Activated T-cell treated with anti-CD3 and anti-CD28 coated beads for 48 hours (primary cell): ENCODE measurements at places on chromosomes 2 and 18.
A peak's percentile ranks its signal among the peaks of the same experiment; 100 is the strongest.

- no peak for DNase-seq
These were observed 49.5 kb downstream of the ASAP2 start for GRCh38 chr2:9256147-9256546.

- no peak for DNase-seq
These were observed 68.2 kb downstream of the ZSWIM2 start for GRCh38 chr2:186780701-186781316.

- DNase-seq = no peak
These were observed 155.8 kb upstream of the KLF7 start for GRCh38 chr2:207321514-207321913.

- no peak for DNase-seq
These were observed 282.5 kb downstream of the SLC8A1 start for GRCh38 chr2:40169430-40169829.

- DNase-seq = no peak
These were observed 232.0 kb downstream of the LDLRAD4 start for GRCh38 chr18:13450289-13451212.

DNA sequence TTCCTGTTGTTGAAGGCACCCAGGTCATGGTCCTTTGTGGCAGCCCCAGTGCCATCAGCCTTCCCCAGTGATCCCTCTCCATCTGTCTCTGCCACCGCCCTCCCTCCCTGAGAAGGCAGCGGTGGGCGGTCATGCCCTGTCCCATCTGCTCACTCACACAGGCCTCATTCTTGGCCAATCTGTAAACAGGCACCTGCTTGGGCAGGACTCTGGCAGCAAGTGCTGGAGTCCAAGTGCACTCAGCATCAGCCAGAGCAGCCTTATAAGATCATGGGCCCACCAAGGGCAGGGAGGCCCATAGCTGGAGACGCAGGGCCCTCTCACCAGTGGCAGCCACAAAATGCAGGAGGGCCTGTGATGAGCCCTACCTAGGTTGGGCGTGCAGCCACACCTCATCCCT is 140.9 kb downstream of the TWIST2 start:
- no peak for DNase-seq

GRCh38 chr18:44857081-44857480 is 176.4 kb downstream of the SETBP1 start:
- DNase-seq = no peak

GRCh38 chr2:128784626-128785306 is 466.1 kb upstream of the HS6ST1 start:
- DNase-seq = no peak

DNA sequence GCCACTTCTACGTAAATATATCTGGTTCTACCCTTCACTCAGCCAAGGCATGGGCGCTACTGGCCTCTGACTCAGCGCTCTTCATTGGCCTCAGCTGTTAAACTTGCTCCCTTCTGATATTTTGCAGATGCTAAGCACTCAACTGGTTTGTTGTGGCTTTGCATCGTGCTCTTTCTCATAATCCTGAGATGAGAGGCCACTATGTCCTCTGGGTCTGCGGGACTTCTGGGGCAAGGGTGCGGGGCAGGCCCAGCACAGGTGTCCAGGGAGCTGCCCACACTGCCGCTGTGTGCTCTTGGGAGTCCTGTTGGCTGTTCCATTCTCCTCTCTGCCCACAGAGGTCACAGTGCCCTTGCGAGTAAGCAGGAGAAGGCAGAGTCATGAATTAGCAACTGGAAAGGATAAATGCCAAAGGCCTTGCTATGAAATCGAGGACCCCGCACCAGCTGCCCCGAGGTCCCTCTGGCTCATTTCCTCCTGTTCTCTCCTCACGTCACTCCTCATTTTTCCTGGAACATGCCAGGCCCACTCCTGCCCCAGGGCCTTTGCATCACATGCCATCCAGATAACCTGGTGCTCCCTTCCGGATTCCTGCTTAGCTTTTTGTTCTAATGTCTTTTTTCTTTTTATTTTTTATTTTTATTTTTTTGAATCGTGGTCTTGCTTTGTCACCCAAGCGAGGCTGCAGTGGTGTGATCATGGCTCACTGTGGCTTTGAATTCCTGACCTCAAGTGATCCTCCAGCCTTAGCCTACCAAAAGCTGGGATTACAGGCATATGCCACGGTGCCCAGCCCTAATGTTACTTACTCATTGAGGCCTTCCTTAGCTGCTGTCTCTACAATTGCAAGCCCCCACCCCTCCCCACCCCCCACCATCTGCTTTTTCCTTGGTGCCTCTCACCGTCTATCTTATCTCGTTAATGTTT is 34.9 kb upstream of the MAT2A start:
- no peak for DNase-seq

DNA sequence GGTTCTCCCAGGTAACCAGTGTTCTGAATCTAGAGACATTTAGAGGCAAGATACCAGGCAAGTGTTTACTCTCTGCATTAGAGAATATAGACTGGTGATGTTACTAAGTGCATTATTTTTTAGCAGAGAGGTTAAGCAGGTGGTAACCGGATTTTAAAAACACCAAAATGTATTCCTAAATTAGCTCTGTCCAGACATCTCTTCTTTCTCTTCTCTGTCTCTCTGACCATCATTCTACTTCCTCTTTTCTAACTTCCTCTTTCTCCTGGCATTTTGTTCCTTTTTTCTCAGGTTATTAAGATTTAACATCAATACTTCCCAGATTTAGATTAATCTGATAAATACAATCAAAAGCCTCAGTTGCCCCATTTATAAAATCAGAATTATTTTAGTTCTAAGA is 31.7 kb upstream of the DYNC1I2 start:
- no peak for DNase-seq

DNA sequence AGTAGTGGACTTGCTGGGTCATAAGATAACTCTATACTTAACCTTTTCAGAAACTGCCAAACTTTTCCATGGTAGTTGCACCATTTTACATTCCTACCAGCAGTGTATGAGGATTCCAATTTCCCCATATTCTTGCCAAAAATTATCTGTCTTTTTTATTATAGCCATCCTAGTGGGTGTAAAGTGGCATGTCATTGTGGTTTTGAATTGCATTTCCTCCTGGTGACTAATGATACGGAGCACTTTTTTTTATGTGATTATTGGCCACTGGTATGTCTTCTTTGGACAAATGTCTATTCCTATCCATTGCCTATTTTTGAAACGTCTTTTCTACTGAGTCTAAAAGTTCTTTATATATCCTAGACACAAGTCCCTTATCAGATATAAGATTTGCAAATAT is 44.3 kb downstream of the CACNB4 start:
- no peak for DNase-seq

DNA sequence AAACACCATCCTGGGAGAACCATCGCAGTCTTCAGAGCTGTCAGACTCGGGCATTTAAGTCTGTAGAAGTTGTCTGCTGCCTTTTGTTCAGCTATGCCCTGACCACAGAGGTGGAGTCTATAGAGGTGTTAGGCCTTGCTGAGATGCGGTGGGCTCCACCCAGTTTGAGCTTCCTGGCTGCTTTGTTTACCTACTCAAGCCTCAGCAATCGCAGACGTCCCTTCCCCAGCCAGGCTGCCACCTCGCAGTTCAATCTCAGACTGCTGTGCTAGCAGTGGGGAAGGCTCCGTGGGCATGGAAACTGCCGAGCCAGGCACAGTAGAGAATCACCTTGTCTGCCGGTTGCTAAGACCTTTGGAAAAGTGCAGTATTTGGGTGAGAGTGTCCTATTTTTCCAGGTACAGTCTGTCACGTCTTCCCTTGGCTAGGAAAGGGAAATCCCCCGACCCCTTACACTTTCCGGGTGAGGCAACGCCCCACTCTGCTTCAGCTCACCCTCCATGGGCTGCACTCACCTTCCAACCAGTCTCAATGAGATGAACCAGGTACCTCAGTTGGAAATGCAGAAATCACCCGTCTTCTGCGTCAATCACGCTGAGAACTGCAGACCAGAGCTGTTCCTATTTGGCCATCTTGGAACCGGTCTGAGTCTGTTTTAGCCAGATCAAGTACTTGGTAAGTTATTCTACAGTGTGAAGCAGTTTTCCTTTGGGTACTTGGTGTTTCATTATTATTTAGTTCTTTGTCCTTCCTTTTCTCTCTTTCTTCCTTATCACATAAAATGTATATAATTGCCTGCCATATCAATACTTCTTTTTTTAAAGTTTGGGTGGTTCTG is 71.5 kb downstream of the CDC42EP3 start:
- DNase-seq = no peak

DNA sequence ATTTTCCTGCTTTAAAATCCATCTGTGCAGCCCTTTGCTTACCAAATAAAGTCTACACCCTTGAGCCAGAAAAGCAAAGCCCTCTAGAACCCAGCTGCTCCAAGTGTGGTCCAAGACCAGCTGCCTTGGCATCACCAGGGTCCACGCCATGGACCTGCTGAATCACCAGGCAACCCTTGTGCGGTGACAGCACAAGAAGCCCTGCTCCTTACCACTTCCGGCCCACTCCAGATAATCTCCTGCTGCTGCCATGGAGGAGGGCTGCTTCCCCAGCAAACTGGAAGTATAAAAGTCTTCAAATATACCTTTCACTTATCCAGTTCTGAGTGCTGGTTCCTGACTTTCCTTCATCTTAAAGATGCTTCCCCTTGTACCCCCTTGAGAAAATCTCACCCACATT is 106.0 kb upstream of the PKDCC start:
- no peak for DNase-seq

DNA sequence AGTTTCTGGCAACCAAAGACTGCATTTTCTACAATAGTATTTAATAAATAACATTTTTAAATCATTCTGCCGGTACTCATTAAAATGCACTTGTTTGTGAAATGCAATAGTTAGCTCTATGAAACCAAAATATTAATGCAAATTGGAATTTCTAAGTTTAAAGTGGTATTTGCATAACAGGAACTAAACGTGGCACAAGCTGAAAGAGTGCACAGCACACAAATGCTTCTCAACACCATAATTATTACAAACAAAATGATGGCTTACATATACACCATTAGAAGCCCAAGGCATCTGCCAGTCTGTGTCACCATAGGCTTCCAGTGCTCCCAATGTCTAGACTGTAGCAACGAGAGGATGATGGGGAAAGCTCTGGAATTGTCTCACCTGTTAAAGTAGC is 280.5 kb downstream of the TCF4 start:
- no peak for DNase-seq

- no peak for DNase-seq
These were observed 58.0 kb downstream of the LRRFIP1 start for GRCh38 chr2:237685408-237685807.

DNA sequence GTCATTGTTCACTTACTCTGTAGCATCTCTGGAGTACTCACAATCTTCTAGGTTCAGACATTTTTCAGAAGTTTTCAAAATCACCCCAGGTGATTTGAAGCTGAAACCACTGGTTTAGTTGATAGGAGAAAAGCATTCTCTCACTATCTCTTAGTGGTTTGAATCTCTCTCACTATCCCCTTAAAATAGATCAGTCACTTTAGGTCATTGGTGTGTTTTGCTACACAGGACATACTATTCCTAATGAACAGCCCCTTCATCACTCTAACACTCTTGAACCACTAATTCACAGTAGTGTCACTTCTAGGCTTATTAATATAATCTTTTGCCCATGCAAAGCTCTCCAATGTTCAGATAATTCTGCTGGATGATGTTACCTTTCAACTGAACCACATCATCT is 34.5 kb downstream of the LYPD6 start:
- no peak for DNase-seq

GRCh38 chr2:44679990-44680389 is 261.5 kb upstream of the SIX3 start:
- DNase-seq = no peak

DNA sequence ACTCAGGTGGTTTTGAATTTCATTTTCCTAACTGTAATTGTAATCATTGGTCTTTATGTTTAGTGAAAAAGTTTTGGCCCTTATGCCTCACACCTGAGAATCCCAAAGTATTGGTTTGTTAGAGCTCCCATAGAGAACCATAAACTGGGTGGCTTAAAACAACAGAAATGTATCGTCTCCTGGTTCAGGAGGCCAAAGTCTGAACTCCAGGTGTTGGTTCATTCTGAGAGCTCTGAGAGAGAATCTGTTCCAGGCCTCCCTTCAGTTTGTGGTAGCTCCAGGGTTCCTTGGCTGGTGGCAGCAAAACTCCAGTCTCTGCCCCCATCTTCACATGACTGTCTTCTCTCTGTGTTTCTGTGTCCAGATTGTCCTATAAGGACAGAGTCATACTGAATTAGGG is 11.0 kb downstream of the IL37 start:
- DNase-seq = no peak

GRCh38 chr2:45892425-45892745 is 240.9 kb downstream of the PRKCE start:
- DNase-seq = no peak

- DNase-seq = peak; percentile 59
These were observed at the start of gene MFSD6 for GRCh38 chr2:190407662-190408537. TSS of gene MFSD6 (plus strand) at chr2:190408355. CDS start at chr2:190436030, 27,675 bp downstream.

- no peak for DNase-seq
These were observed 68.4 kb downstream of the ID2 start for GRCh38 chr2:8750221-8750620.

DNA sequence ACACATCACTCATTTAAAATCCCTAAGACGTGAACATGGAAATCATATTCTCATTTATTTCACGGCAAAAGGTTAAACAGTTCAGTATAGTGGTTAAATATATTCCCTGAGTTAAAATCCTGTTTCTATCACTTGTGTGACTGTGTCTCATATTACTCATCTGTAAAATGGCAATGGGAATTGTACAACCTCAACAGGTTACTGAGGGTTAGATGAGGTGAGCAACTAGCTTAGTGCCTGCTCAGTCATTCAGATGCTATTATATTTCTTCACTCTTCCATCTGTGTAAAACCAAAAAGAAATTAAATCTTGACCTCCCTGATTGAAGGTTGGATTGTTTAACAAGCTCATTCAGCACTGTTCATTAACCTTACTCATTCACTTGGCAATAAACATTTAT is 212.4 kb upstream of the STK17B start:
- no peak for DNase-seq

- DNase-seq = no peak
These were observed 36.5 kb upstream of the ARMC9 start for GRCh38 chr2:231161877-231162329.

DNA sequence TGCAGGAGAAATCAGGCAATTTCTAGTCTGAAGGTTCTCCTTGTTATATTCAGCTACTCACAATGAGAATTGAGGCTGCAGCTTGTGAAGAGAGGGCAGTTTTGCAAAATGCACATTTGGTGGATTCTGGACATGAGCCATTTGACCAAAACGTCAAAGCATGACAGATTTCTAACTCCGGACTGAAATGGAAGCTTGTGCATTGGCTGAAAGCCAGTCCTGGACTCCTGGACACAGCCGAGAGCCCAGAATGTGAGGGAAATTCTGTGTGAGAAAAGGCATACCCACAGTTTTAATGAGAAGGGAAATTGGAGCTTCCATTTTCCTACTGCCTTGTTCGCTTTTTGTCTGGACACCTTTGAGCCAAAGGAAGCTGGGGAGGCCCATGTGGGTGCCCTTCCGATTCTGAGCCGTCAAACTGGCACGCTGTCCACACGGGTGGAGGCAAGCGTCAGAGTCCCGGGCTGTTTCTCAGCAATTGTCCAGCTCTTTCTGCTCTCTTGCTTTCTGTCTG is 23.7 kb upstream of the ROCK2 start:
- DNase-seq = no peak

DNA sequence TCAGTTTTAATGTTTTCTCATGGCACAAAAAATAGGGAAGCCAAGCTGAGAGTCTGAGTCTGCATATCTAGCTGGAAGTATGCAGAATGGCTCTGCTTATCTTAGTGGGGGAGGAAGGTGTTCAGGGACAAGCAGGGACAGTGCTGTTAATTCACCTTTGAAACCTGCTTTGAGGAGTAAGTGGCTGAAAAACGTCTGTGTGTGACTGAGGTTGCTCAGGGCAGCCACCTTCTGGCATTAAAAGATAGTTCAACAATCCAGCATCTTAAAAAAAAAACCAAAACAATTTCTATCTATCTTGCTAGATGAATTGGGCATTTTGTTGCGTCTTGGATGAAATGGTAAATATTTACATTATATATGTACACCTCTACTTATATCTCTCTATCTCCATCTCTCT is 2.0 kb upstream of the TRPM8 start:
- DNase-seq = no peak
